ENCODE measurements at places on chromosomes 5 and 9.

DNA sequence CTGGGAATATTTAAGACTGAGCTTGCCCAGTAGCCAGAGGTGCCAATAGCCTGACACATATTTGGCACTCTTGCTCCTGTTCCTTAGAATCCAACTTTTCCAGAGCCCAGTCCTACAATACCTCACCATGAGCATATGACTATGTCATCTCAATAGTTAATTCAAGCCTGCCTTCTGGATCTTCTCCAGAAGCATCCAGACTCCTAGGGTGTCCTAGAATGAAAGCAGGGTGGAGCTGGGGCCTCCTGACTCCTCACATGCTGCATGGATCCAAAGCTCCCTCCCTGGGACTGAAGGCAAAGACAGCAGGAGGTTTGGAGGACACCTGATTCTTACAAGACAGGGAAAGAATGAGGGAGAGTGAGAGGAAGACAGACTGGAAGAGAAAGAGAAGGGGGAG, 37.9 kb downstream of the SH3TC2 start:
- H3K27me3 ChIP-seq = no peaks in the 10 kb centered on the region
- no peaks in the 10 kb centered on the region for H3K4me1 ChIP-seq
- H3K36me3 ChIP-seq = no peaks in the 10 kb centered on the region
- no peak overlapping the region for H3K27ac ChIP-seq
- DNase-seq = no peak

DNA sequence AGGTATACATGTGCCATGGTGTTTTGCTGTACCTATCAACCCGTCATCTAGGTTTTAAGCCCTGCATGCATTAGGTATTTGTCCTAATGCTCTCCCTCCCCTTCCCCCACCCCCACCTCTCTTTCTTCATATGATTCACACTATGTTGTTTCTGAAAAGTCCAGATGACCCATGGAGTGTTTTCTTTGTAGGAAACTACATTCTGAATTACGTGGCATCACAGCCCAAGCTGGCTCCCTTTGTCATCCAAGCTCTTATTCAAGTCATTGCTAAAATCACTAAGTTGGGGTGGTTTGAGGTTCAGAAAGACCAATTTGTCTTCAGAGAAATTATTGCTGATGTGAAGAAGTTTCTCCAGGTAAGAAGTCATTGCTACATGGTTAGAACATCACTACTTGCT, 30.4 kb downstream of the RANBP17 start:
- no peaks in the 10 kb centered on the region for H3K4me1 ChIP-seq
- DNase-seq = no peak
- no peak overlapping the region for H3K27ac ChIP-seq
- no peak overlapping the region for H3K4me3 ChIP-seq
- no peaks in the 10 kb centered on the region for H3K36me3 ChIP-seq

DNA sequence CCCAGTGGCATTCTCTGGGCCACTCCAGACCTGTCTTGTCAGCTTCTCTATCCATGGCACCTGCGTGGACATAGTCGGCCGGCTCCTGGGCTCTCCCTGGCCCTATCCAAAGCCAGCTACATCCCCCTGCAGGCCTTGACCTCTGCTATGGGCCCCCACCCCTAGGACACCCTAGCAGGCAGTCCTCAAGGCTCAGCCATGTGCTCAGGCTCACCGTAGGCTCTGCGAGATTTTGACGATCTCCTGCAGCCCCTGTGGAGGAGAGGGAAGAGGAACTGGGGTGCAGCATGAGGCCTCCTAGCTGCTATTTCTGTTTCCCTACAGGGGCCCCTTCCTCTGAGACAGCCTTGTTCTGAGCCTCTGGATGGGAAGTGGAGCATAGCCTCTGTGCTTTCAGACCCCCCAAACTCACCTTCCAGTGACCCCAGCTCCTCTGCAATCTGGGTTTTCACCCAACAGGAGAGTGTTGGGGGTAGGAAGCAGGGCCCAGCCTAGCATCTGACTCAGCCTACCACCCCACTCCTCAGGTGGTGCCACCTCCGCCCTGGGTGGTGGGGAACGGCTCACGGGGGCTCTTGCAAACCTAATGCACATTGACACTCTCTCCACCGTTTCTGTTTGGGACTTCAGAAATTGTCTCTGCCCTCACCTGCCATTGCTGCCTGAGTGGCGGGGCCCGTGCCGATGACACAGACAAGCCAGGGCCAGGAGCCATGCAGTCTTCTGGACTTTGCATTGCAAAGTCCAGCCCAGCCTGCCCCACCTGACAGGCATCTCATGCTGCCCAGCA, 36.7 kb downstream of the HRH2 start:
- no peak overlapping the region for H3K4me3 ChIP-seq
- H3K36me3 ChIP-seq = no peaks in the 10 kb centered on the region
- DNase-seq = no peak
- no peaks in the 10 kb centered on the region for H3K27me3 ChIP-seq

DNA sequence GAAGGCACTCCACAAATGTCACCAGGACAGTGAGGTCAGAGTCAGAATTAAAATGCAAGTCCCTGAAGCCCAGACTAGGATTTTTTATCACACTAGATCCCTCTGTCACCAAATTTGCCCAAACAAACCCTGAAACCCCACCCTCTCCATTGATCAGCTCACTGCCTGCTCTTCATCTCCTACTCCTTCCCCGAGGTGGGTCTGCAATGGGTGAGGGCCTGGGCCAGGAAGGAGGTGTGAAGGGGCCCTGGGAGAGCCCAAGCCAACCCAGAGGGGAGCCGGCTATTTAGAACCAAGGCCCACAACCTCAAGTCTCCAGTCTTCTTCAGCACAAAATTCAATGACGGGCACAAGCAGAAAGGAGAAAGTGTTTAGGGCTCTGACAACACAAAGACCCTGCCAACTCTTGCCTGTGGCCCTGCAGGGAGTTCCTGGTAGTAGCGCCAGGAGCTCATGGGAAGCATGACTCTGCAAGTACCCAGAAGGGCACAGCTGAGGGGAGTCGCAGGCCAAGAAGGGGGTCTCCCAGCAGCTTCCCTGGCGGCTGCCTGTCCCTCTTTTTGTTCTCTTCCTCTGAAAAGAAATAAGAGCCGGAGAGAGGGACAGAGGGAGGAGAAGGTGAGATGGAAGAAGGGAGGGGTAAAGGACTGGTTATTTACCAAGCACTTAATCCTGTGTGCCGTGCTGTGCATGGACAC, 5.5 kb downstream of the FOXI1 start:
- no peaks in the 10 kb centered on the region for H3K36me3 ChIP-seq
- no peak overlapping the region for H3K27ac ChIP-seq
- H3K4me3 ChIP-seq = no peak overlapping the region
- no peaks in the 10 kb centered on the region for H3K27me3 ChIP-seq
- no peak for DNase-seq
- no peaks in the 10 kb centered on the region for H3K4me1 ChIP-seq

DNA sequence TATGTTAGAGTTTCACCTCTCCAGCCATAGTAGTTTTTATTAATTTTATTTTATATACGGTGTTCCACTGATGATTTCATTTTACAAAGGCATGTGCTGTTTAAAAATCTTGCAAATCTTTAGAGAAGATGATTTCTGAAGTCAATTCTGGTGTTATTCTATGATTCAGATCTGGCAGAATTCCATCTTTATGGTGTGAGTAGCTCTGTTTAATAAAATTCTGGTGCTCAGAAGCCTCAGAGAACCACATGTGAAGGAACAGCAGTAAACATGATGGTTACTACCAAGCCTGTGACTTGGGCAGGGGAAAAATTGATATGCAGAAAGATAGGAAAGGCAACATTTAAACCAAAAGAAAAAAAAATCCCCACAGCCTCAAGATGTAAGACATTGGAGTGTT, 299.7 kb downstream of the NPR3 start:
- no peak for DNase-seq
- no peak overlapping the region for H3K27ac ChIP-seq
- H3K27me3 ChIP-seq = no peaks in the 10 kb centered on the region
- no peak overlapping the region for H3K4me3 ChIP-seq

GRCh38 chr5:63128761-63129160, 550.1 kb downstream of the LRRC70 start:
- no peak overlapping the region for H3K4me3 ChIP-seq
- H3K36me3 ChIP-seq = no peaks in the 10 kb centered on the region
- no peak overlapping the region for H3K27ac ChIP-seq

DNA sequence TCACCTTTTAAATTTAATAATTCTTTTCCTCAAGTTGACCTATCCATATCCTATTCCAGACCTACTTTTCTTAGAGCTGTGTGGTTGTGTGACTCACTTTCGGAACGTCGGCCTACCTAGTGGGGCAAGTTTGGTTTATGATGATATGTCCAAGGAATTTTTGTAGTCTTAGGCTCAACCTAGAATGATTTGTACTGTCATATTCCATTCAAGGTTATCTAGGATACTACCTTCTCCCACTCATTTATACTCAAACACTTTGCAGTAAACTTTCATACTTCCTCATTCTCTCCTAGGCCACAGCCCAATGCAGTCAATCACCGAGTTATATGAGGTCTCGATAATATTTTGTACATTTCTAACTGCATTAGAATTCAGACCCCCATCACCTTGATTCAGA, 61.9 kb downstream of the PIK3R1 start:
- no peak overlapping the region for H3K27ac ChIP-seq
- H3K4me1 ChIP-seq = no peaks in the 10 kb centered on the region
- peaks cover 5% of the 10 kb centered on the region for H3K36me3 ChIP-seq
- no peak for DNase-seq
- no peak overlapping the region for H3K4me3 ChIP-seq

DNA sequence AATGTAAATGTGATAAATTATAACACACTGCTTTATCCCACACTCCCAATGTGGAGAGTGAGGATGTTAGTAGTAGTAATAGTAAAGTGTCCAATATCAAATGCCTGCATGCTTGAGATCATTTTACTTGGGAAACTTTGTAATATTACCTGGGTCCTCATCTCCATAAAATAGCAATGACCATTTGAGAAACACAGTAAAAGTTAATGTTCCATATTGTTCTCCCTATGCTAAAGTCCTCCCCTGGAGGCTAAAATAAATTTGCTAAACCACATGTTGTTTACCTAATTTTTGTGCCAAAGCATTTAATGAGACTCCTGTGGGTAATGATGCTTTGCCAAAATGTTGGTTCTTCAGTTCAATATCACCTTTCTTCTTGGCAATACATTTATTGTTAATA, 291.2 kb downstream of the CDH10 start:
- DNase-seq = no peak
- no peaks in the 10 kb centered on the region for H3K36me3 ChIP-seq

GRCh38 chr9:117970276-117971050, 266.3 kb downstream of the TLR4 start:
- no peak overlapping the region for H3K27ac ChIP-seq
- no peaks in the 10 kb centered on the region for H3K36me3 ChIP-seq
- no peak overlapping the region for H3K4me3 ChIP-seq
- no peak for DNase-seq
- H3K4me1 ChIP-seq = no peaks in the 10 kb centered on the region

- H3K36me3 ChIP-seq = no peaks in the 10 kb centered on the region
- no peak for DNase-seq
- no peaks in the 10 kb centered on the region for H3K27me3 ChIP-seq
- no peaks in the 10 kb centered on the region for H3K4me1 ChIP-seq
- H3K4me3 ChIP-seq = no peak overlapping the region
Observed at GRCh38 chr9:96510258-96510657, 60.3 kb downstream of the HABP4 start.

DNA sequence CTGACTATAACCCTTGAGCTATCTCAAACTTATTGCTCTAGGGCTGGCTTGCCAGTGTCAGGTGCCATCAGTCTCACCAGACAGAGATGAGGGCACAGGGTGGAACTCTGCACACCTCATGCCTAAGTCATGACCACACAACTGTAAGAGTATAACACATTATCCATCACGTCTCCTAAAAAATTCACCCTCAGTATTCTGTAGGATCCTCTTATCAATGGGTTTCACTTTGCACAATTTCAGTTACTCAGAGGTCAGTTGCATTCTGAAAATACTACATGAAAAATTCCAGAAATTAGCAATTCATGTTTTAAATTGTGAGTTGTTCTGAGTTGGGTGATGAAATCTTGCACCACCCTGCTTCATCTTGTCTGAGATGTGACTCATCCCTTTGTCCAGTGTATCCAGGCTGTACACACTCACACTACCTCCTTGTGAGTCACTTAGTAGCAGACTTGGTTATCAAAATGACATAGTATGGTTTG, 690.9 kb upstream of the CDH18 start:
- no peaks in the 10 kb centered on the region for H3K36me3 ChIP-seq
- H3K4me1 ChIP-seq = no peaks in the 10 kb centered on the region
- no peak for DNase-seq

DNA sequence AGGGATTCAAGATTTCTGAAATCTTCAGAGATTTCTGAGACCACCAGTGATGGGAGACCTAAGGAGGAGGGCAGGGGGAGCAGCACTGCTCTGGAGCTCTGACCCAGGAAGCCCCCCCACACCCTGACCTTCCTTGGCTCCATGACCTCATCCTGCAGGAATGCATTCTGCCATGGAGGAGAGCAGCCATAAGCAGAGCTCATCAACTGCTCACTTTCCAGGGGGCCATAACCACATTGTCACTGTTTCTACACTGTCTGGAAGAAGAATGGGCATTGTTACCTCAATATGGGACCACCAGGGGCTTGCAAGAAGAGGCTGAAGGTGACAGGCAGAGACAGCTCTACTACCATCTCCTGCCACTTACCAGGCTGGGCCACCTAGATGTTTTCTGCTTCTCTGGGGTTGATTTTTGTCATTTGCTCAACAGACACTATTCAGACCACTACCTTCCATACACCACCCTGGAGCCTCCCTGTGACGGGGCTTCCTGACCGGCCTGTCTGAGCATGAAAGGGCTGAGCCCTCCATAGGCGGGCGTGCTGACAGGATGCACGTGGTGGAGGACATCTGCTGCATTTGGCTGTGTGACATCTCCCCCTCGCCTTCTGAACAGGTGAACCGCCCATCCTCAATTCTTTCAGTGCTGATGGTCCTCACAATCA, 2.3 kb upstream of the TSC1 start:
- H3K27me3 ChIP-seq = no peaks in the 10 kb centered on the region
- H3K27ac ChIP-seq = no peak overlapping the region
- no peaks in the 10 kb centered on the region for H3K36me3 ChIP-seq
- H3K4me1 ChIP-seq = peaks cover 15% of the 10 kb centered on the region
- no peak for DNase-seq

DNA sequence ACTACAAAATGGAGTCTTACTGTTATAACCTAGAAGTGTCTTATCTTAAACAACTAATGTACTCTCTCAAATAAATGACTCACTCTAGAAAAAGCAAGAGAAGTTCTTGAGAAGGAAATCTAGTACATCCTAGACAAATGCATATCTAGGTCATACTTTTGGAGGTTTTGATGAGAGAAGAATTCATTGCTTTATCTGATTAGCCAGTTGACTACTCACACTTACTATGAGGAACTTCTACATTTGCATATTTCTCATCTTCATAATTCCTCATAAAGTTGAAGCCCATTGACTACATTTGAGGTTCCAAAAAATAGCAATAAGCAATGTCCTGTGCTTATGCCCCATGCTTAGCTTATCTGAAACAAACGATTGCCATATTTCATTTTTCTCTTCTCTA, 2.8 kb downstream of the JAKMIP2 start:
- H3K27ac ChIP-seq = no peak overlapping the region
- H3K36me3 ChIP-seq = no peaks in the 10 kb centered on the region
- DNase-seq = no peak
- no peaks in the 10 kb centered on the region for H3K4me1 ChIP-seq
- H3K4me3 ChIP-seq = no peak overlapping the region
